ENCODE measurements at places on chromosomes 11 and 22. TPM values are rescaled to one million over a fixed set of nuclear protein-coding genes. Genes with fewer than 3 reads are reported as not detected.

TBX10 gene
- total RNA-seq = not detected

FAM111B gene
- total RNA-seq = 3.7 TPM

PHOX2A gene
- total RNA-seq = not detected

PAX6 gene
- total RNA-seq = not detected

KLHDC7B gene
- not detected for total RNA-seq

OLFML1 gene
- total RNA-seq = 29.2 TPM

ANO9 gene
- not detected for total RNA-seq

SBF2 gene
- 34.4 TPM for total RNA-seq
